ENCODE measurements at places on chromosomes 5 and 9. TPM values are rescaled to one million over a fixed set of nuclear protein-coding genes. Genes with fewer than 3 reads are reported as not detected.
A peak's percentile ranks its signal among the peaks of the same experiment; 100 is the strongest.

NEUROG1 gene
- total RNA-seq: not detected

DNA sequence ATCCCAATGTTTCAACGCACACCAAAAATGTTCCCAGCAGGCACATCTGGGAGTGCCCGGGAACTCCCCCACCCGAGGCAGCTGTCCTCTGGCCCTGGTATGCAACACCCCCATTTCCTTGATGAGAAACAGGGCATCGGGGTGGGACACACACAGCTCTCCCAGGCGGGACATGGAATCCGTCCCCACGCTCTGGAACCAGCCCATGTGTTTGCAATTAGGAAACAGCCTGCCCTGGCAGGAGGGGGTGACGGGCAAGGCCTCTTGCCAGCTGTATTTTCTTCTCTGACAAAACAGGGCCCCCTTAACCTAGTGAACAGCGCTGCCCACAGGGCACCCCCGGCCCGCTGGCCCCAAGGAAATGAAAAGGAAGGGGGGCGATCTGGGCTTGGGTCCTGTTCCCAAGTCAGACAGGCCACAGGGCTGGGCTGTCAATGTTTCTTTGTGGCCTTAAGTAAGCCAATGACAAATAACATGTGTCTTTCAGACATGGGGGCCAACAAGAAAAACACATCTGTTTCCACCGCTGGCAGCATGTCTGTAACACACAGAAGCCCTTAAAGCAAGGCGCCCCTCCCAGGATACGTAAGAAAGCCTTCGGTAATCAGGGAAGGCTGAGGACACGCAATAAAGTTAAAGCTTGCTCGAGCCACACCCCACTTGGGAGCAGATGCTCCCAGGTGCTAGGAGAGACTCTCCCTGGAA, 125.3 kb downstream of the ROR2 start:
- H3K4me1 ChIP-seq: peaks cover 29% of the 10 kb centered on the region
- H3K4me3 ChIP-seq: peak overlapping the region; percentile 3
- peak; percentile 94 for DNase-seq
- no peaks in the 10 kb centered on the region for H3K27me3 ChIP-seq
- H3K27ac ChIP-seq: peak overlapping the region; percentile 31
- no peaks in the 10 kb centered on the region for H3K36me3 ChIP-seq

- no peaks in the 10 kb centered on the region for H3K27me3 ChIP-seq
- no peak overlapping the region for H3K27ac ChIP-seq
- H3K4me1 ChIP-seq: no peaks in the 10 kb centered on the region
- H3K4me3 ChIP-seq: no peak overlapping the region
- H3K36me3 ChIP-seq: no peaks in the 10 kb centered on the region
Measured at GRCh38 chr9:116207371-116208111, 54.0 kb downstream of the PAPPA start.

DNA sequence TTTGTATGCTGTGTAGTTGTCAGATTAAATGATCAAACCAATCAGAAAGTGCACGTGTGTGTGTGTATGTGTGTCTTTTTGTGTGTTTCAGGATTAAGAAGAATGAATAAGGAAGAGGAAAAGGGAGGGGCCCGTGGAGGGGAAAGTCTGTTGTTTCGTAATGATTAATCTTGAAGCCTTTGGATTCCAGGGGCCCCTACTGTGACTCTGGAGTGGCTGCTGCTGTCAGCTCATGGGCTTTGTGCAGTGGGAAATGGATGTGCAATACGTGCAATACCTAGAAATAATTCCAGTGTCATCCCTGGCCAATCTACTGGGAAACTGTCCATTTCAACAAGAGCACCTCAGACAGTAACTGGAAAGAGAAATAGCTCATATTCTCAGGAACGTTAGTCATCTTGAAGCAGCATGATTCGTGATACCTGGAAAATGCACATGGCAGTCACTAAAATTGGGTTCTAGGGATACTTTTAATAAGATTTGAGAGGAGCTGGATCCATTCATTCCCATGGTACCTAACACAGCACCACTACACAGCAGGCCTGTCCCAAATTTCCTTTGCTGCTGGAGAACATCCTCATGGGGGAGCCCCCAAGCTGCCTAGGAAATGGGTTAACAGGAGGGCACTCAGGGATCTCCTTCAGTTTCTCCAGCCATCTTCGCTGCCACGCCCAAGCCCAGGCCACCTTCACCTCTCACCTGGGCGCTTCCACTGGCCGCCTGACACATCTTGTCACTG, 186.3 kb downstream of the NR3C1 start:
- H3K27me3 ChIP-seq: no peaks in the 10 kb centered on the region
- H3K27ac ChIP-seq: no peak overlapping the region
- no peak for DNase-seq
- no peak overlapping the region for H3K4me3 ChIP-seq
- H3K36me3 ChIP-seq: peaks cover 5% of the 10 kb centered on the region

NUTM2G gene
- not detected for total RNA-seq

DNA sequence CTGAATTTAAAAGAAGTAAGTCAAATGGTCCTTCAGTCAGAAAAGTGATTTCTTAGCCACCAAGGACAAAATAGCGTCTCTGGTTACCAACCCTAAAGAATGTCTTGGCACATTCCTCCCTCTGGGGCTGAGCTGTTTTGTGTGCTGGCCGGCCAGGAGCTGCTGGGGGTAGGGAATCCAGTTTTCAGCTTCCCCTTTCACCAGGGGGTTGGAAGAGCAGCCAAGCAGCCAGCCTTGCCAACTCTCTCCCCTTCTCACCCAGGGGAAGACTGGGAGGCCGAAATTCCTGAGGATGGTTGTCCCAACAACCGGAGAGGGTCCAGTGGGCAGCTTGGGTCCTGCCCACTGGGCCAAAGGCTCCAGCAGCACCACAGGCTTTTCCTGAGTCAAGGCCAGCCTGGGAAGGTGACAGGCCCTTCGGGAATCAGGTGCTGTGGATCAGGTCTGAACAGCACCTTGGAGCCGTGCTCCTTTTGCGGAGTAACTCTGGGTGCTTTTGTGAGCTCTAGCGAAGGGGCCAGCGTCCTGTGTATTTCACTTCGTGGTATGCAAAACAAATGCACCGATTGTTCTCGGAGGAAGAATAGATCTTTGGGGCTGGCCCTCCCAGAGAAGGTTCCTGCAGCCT, 4.2 kb downstream of the WWC1 start:
- peaks cover 9% of the 10 kb centered on the region for H3K27me3 ChIP-seq
- no peak overlapping the region for H3K4me3 ChIP-seq
- DNase-seq: no peak
- H3K36me3 ChIP-seq: no peaks in the 10 kb centered on the region
- no peak overlapping the region for H3K27ac ChIP-seq

DNA sequence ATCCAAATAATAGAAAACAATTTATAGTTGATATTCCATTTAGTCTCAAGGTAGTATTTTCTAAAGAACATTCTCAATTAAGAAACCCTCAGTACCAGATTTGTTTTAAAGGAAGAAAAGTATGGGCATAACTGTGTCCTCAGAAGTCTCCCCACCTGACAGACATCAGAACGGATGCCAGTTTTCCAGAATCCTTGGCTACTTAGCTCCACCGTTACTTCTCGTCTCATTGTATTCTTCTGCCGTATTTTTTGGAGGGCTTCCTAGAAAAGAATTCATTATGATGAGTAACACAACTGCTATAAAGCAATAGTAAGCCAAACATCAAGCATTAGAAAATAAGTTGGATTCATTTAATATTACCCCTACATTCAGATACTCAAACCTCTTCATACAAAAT, 67.8 kb downstream of the DROSHA start:
- no peaks in the 10 kb centered on the region for H3K27me3 ChIP-seq
- H3K4me3 ChIP-seq: no peak overlapping the region
- no peaks in the 10 kb centered on the region for H3K4me1 ChIP-seq
- H3K27ac ChIP-seq: no peak overlapping the region
- no peak for DNase-seq

DNA sequence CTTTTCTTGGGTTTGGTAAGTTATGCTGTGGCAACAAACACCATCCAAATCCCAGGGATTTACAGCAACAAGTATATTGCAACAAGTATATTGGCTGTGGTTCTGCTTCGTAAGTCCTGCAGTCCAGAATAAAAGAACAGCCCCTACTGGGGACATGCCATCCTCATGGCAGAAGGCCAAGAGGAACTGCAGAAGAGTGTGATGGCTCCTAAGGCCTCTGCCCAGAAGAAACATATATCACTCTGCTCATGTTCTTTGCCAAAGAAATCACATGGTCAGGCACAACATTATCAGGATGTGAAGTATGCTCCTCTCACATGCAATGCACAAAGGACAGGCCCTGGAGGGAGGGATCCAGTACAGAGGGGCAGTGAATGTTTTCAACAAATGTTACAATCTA, 159.6 kb upstream of the TAS2R1 start:
- no peak for DNase-seq
- no peak overlapping the region for H3K27ac ChIP-seq
- H3K27me3 ChIP-seq: no peaks in the 10 kb centered on the region
- no peak overlapping the region for H3K4me3 ChIP-seq

DNA sequence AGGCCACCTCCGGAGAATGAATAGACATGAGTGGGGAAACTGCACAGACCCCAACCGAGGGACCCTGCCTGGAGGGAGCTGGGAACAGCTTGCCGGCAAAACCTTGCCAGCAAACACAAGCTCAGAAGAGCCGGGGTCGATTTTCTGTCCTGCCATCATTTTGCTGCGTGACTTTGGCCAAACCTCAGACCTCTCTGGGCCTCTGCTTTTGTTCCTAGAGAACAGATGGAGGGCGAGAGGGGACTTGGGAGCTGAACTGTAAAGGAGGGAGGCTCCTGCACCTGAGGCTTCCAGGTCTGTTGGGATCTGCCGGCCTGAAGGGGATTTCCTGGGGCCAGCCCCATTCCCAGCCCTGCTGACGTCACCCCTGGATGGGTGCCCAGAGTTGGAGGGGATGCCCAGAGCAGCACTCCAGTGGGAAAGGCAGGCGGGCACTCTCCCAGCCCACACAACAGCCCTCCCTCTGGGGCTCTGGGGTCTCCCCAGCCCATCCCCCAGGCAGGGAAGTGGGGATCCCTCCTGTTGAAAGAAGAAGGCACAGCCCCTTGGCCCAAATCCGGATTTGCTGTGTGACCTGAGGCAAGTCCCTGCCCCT, 40.4 kb upstream of the SYNPO start:
- DNase-seq: no peak
- peak overlapping the region; percentile 6 for H3K27ac ChIP-seq
- no peaks in the 10 kb centered on the region for H3K27me3 ChIP-seq
- peaks cover 29% of the 10 kb centered on the region for H3K4me1 ChIP-seq
- H3K4me3 ChIP-seq: no peak overlapping the region

DNA sequence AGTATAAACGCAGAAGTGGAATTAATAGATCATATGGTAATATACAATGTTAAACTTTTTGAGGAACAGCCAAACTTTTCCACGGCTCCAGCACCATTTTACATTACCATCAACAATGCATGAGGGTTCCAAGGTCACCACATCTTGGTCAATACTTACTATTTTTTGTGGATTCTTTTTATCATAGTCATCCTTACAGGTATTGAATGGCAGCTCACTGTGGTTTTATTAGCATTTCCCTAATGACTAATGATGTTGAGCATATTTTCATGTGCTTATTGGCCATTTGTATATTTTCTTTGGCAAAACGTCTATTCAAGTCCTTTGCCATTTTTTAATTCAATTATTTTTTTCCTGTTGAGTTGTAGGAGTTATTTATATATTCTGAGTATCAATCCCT, 14.1 kb upstream of the RAPGEF6 start:
- H3K4me3 ChIP-seq: no peak overlapping the region
- H3K36me3 ChIP-seq: peaks cover 27% of the 10 kb centered on the region
- H3K4me1 ChIP-seq: no peaks in the 10 kb centered on the region
- H3K27me3 ChIP-seq: no peaks in the 10 kb centered on the region
- no peak for DNase-seq

SMIM33 gene
- total RNA-seq: not detected

GRCh38 chr9:76289042-76289441, 105.2 kb downstream of the RFK start:
- DNase-seq: no peak
- no peaks in the 10 kb centered on the region for H3K36me3 ChIP-seq
- H3K4me3 ChIP-seq: no peak overlapping the region
- no peaks in the 10 kb centered on the region for H3K4me1 ChIP-seq
- no peak overlapping the region for H3K27ac ChIP-seq

- peak overlapping the region; percentile 97 for H3K4me3 ChIP-seq
- H3K27ac ChIP-seq: peak overlapping the region; percentile 93
- H3K36me3 ChIP-seq: no peaks in the 10 kb centered on the region
- no peaks in the 10 kb centered on the region for H3K27me3 ChIP-seq
- no peak for DNase-seq
Measured at GRCh38 chr5:134649163-134649835, 714 bp downstream of the SEC24A start.

- no peak overlapping the region for H3K27ac ChIP-seq
- DNase-seq: no peak
Measured at GRCh38 chr9:61634192-61634591, 444.4 kb downstream of the SPATA31A7 start.

DNA sequence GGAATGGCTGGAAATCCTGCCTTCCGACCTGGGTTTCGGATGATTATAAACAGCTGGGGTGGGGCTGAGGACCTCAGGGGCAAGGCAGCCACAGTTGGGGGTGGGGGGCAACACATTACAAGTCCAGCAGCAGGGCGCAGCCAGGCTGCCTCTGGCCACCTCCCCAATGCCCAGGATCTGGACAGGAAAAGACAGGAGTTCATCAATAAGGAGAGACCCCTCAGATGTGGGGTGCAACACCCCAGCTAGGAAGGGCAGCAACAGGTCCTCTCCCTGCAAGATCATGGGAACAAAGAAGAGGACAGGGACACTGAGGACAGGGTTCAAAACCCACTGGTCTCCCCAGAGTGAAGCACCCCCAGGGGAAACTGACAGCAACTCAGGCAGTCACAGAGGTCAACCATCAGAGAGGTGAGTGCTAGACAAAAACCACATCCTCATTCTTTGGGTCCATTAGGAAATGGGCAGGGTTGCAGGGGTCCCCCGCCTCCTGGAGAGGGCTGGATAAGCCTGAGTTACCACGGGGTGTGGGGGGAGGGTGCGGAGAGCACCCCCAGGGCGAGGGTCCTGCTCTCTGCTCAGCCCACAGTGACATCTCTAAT, 33.5 kb downstream of the SEMA4D start:
- H3K4me1 ChIP-seq: peaks cover 5% of the 10 kb centered on the region
- H3K27ac ChIP-seq: no peak overlapping the region
- DNase-seq: no peak
- no peaks in the 10 kb centered on the region for H3K36me3 ChIP-seq
- H3K4me3 ChIP-seq: no peak overlapping the region

NPR2 gene
- total RNA-seq: 17.2 TPM

- no peak overlapping the region for H3K27ac ChIP-seq
- H3K27me3 ChIP-seq: no peaks in the 10 kb centered on the region
- DNase-seq: no peak
- H3K36me3 ChIP-seq: no peaks in the 10 kb centered on the region
- no peak overlapping the region for H3K4me3 ChIP-seq
- no peaks in the 10 kb centered on the region for H3K4me1 ChIP-seq
Measured at GRCh38 chr5:105088102-105088501, 1525.5 kb upstream of the NUDT12 start.
